ENCODE measurements at places on chromosomes 6 and 20.

DNA sequence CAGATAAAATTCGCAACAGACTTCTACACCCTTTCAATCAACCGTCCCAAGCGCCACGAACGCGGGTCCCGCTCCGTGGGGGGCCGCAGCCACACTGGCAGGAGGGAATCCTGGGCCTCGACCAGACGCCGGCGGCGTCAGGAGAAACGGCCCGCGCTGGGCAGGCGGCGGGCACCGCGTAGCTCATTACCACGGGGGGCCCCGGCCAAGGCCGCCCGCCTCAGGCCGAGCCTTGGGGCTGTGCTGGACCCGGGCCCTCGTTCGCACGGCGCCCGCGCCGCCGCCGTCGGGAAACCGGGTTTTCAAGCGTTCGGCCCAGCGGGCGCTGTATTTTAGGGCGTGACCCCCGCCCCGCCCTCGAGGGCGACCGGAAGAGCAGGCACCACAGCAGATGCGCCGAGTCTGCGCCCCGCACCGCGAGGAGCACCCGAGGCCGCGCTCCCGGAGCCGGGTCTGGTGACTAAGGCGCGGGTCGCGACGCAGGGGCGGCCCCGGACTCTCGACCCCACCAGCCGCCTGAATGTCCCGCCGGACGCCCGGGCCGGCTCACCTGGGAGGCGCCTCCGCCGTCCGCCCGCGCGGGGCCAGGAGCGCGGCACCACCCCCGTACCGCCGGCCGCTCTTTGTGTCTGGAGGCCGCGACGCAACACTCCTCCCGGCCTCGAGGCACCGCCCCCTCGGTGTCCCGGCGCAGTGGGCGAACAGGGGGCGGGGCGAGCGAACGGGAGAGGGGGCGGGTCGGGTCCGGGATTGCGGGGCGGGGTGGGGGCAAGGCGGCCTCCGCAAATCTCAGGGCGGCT is at the start of gene NINL:
Gene NINL, minus strand, starts transcription at position 627 of the 800 bp plus-strand sequence. CDS start 58,944 bp downstream, outside the sequence.
- peak; percentile 24 for DNase-seq

GRCh38 chr6:95208621-95209020 is 368.7 kb upstream of the MANEA start:
- no peak for DNase-seq

- no peak for DNase-seq
Observed at GRCh38 chr20:32072168-32072750, 20.2 kb downstream of the HCK start.

DNA sequence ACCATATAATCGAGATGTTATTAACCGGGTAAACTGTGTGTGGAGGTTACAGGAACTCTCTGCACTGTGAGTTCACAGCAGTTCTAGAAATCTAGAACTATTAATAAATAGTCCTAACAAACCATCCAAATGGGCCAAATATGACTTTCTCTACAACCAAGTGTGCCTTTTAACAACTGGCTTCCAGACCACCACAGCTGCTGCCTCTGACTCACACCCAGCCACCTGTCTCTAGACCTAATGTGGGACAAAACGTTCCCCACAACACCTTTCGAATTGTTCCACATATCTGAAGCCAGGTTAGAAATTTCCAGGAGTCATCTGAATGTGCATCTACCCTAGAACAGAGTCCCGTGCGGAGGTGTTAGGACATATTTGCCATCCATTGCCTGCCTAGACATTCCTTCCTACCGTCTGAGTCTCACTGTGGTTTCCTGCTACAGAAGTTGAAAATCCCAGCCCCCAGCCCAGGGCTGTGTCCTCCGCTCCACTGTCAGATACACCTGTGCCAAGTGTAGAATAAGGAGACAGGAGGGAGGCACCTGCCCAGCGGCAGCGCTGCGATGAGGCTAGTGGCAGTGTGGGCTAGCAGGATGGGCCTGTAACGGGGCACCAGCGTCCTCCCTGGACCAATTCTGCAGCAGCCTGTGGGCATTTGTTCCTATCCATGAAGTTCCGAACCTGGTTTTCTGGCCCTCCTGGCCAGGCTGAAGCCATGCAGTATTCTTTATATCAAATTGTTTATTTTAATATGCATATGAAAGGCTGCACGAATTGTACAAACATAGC is 28.5 kb upstream of the MAP3K4 start:
- DNase-seq = no peak

DNA sequence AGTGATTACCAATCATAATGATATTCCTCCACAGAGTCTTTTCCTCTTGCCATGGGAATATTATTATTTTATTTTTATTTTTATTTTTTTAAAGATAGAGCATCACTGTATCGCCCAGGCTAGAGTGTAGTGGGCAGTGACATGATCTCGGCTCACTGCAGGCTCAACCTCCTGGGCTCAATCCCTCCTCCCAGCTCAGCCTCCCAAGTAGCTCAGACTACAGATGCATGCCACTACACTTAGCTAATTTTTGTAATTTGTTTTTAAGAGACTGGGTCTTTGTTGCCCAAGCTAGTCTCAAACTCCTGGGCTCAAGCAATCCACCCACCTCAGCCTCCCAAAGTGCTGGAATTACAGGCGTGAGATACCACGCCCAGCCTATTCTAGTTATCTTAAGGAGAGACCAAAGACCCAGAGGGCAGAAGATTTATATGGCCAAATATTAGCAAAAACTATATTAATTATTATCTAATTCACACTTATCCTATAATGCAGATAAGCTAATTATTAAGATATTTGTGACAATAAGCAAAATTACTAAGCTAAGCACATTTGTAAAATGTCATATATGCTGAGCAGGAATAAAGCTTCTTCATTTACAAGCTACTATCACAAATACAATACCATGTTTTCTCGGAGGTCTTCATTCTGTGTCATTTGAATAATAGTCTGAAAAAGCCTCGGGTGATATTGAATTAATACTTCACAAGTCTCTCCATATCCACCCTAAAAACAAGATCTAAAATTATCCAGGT is 63.5 kb downstream of the HACE1 start:
- no peak for DNase-seq

- DNase-seq = peak; percentile 40
Observed at GRCh38 chr20:46040902-46041535, 12.0 kb downstream of the SLC12A5 start.

GRCh38 chr6:170179616-170180324 is 111.1 kb downstream of the DLL1 start:
- DNase-seq = no peak

DNA sequence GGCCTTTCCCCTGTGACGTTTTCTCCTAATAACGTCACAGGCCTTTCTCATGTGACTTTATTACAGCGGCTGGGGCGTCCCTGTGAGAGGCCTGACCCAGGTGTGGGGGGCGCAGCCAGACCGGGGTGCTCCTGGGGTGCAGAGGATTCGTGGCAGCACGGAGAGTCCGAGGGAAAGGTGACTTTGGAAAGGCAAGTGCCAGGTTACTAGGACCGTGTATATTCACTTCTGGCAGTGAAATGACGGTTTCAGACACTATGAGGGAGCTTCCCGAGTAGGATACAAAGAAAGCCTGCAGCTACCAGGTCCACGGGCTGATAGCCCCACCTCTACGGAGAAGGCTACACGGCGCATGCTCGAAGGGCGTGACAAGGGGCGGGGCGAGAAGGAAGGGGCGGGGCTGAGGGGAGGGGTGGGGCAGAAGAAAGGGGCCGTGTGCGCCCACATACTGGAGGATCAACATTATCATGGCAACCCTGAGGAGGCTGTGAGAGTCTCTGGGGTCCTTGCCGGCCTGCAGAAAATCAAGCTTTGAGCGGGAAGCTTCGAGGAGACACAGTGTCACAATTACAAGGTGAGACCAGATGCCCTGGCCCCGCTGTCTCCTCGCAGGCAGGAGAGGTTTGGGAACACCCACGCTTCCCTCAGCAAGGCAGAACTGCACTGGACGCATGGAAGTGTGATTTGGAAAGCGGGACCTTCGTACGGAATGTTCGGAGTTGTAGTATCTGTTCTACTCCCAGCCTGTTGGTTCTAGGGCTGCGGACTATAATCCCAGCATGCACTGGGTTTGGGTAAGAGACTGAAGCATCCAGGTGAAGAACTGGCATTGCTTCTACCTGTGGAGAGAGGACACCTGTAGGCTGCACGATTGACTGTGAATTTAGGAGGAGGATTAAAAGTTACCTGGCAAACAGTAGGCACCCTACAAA is 54.4 kb upstream of the ZNF337 start:
- peak; percentile 51 for DNase-seq

DNA sequence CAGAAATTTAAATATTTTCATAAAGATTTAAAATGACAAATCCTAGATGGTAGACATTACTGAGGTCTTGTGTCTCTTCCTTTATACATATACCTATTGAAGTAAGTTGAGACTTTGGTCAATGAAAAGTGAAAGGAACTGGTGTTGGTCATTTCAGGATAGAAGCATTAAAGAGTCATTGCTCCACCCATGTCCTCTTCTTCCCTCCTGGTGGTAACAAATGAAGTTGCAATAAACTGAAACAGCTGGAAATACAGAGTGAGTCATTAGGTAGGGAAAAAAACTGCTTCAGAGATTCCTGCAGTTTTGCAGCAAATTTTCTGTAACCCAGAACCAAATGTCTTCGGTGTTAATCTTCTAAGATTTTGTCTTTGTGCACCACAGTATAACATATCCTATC is 448.0 kb downstream of the EYS start:
- DNase-seq = no peak

- no peak for DNase-seq
Observed at GRCh38 chr6:136520517-136520916, 29.7 kb downstream of the MAP7 start.

DNA sequence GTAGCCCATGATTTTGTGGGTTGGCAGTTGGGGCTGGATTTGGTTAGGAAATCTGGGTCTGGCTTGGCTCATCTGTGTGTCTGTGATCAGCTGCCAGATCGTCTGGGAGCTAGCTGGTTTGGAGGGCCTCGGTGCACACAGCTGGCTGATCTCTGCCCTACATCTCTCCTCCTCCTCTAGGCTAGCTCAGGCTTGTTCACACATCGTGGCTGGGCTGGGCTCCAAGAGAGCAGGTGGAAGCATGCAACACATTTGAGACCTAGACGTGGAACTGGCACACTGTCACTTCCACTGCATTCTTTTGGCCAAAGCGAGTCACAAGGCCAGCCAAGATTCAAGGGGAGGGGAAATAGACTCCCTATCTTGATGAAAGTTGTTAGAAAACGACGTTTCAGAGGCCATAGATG is 15.9 kb downstream of the NDUFAF5 start:
- DNase-seq = no peak

DNA sequence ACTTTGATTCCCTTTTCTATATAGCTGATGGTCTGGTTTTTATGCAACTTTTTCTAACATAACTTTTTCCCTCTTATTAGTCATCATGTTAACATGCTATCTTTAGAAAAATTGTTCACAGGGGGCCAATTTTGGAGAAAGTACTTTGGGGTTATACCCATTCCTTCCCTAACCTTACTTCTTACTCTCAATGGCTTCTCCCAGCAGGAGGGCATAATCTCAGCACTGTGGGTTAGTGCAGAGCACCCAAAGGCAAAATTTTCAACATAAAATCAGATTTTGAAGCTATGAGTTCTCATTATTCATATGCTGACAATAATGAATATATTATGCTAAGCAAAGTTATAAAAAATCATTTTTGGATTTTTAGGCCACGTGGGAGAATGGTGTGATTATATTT is 299.2 kb downstream of the SLC35F1 start:
- DNase-seq = no peak

GRCh38 chr6:34447386-34447785 is 18.5 kb upstream of the PACSIN1 start:
- no peak for DNase-seq

DNA sequence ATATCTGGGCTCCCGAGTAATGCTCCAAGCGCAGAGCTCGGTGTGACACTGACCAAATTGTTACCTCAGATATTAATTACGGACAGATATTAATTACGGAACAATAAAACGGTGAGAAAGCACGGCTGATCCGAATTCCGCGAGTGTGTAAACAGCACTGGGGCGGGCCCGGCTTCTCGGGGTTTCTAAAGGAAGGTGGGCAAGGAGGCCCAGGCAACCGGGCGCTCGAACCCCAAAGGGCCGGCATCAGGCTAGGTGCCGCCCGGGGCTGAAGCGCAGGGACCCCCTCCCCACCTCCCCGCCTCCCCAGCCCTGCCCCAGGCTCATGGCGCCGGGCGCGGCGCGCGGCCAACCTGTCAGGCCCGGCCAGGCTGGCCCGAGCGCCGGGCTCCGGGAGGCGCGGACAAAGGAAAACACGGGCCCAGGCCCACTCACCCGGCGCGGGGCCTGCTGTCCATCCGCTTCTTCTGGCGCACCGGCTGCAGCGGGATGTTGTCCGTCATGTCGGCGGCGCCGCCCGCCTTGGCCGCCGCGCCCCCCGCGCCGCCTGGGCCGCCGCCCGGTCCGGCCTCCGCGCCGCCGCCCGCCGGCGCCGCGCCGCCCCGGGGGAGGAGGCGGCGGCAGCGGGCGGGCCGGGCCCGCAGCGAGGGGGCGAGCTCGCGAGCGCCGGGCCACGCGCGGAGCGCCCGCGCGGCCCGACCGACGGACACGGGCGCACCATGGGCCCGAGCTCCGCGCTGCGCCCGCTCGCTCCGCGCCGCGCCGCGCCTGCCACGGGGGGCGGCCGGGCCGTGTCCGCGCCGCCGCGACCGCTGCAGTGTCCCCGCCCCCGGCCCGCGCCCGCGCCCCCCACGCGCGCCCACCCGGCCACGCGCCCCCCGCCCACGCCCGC is at the start of gene ATP9A:
Gene ATP9A, minus strand, starts transcription at position 524 of the 892 bp plus-strand sequence. Its CDS starts 21 bp downstream, at position 503.
- no peak for DNase-seq

DNA sequence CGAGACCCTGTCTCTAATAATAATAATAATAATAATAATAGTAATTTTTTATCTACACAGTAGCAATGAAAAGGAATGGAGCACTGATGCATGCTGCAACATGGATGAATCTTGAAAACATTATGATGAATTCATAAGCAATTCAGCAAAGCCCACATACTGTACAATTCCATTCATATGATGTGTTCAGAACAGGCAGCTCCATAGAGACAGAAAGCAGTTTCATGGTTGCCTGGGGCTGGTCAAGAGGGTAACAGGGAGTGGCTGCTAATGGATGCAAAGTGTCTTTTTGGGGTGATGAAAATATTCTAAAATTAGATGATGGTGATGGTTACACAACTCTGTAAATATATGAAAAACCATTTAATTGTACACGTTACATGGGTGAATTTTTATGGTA is 43.6 kb downstream of the SLC24A3 start:
- DNase-seq = no peak

DNA sequence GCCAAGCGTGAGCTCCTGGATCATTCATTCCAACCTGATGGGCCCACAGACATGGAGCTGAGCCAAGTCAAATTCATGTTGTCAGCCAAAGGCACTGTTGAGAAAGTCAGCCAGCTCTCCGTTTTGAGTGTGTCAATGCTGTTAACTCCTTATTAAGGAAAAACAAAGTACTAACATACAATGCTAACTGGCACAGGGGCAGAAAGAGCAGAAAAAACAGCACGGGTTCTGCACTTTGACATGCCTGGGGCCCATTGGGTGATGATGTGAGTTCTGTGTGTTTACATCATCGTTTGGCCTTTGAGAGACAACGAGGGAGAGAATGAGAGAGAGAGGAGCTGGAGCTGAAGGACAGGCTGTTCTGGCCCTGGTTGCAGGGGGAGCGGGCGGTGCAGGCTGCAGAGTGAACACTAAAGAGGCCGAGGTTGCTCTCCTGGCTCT is 85.9 kb downstream of the SMOC2 start:
- no peak for DNase-seq

- DNase-seq = no peak
Observed at GRCh38 chr20:57991211-57991881, 237.1 kb downstream of the ANKRD60 start.

Measured in T-cell (primary cell).